ENCODE measurements at places on chromosomes 1 and 21. TPM values are rescaled to one million over a fixed set of nuclear protein-coding genes. Genes with fewer than 3 reads are reported as not detected.

The ACKR1 gene
- 194 TPM for total RNA-seq

The LDLRAD1 gene
- not detected for total RNA-seq

The SPRR3 gene
- total RNA-seq, result not detected

The AMY1A gene
- total RNA-seq, result 0.76 TPM

The MAGI3 gene
- 37.5 TPM for total RNA-seq

The BCAS2 gene
- 42.0 TPM for total RNA-seq

The GPR157 gene
- total RNA-seq, result 3.0 TPM

The VSIG8 gene
- total RNA-seq, result not detected

The TRNP1 gene
- total RNA-seq, result 3.6 TPM

The HES2 gene
- 0.21 TPM for total RNA-seq

The PEAR1 gene
- total RNA-seq, result 14.3 TPM

The LRRC53 gene
- total RNA-seq, result not detected

The HPDL gene
- total RNA-seq, result not detected

DNA sequence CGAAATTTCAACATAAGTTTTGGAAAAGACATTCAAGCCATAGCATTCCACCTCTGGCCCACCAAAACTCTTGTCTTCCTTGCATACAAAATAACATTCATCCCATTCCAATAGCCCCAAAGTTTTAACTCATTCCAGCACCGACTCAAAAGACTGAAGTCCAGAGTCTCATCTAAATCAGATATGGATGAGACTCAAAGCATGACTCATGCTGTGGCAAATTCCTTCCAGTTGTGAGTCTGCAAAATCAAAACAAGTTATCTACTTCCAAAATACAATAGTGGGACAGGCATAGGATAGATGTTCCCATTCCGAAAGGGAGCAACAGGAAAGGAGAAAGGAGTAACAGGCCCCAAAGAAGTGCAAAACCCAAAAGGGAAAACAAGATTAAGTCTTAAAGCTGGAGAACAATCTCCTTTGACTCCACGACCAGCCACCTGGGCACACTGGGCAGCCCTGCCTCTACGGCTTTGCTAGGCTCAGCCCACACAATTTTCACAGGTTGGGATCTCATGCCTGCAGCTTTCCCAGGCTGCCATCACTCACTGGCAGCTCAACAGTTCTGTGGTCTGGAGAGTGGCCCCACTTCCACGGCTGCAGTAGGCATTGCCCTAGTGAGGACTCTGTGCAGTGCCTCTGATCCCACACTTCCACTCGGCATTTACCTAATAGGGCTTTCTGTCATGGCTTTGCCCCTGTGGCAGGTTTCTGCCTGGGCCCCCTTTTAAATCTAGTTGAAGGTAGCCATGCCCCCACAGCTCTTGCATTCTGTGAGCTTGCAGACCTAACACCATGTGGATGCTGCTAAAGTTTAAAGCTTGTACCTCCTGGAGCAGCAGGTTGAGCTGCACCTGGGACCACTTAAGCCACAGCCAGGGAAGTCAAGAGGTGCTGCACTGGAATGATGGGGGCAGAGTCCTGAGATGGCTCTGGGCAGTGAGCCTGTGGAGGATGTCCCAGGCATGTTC lies 51.0 kb downstream of the RUNX3 start:
- DNase-seq, result no peak

DNA sequence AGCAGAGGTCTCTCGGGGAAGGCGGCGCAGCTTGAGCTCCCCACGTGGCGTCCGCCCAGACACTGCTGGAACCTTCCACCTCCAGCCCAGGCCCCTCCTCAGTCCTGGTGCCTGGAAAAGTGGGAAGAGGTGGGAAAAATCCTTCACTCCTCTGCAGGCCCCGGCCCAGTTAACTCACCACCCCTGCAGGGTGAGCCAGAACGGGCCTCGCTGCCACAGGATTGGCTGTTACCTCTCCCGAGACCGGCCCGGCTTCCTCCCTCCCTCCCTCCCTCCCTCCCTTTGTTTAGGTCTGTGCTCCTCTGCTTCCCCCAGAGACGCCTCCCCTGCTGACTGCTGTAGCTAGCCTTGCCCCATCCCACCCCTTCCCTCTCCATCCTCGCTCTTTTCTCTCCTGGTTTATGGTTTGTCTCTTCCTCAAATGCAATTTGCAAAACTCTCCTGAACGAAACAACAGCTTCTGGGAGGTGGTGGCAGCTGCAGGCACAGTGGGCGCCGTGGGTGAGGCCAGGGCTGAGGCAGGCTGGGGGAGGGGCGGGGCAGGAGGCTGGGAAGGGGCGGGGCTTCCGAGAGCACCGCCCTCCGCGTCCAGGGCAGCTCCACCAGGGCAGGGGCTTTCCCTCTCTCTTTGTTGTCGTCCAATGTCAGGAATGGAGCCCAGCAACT lies 6.5 kb downstream of the CAPN9 start:
- no peak for DNase-seq

DNA sequence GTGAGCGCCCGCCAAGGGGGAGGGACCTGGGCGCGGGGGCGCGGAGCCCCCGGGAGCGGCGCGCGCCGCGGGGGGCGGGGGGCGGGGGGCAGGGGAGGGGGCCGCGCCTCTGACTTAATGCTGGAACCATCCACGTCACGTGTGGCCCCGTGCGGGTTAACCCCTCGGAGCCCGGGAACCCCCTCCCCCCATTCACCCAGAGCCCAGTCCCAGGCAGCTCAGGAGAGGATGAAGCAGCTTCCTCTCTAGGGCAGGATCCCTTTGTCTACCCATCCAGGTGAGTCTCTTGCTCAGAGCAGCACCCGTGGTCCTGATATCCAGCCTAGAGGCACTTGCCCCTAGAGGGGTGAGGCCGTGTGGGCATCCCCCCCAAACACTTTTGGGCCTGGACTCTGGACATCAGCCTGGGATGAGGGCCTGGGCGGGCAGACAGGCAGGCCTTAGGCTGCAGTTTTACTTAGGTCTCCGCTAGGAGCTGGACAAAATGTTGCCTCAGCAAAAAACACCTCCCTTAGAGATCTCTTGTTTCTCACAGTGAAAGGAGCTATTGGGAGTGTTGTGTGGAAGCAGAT lies at the start of gene ALX3:
Gene ALX3 (minus strand): TSS at position 2 of the 572 bp plus-strand sequence. CDS start 60 bp downstream, outside the sequence.
- no peak for DNase-seq

GRCh38 chr1:168179438-168180147 lies 831 bp downstream of the TIPRL start:
- DNase-seq, result no peak

DNA sequence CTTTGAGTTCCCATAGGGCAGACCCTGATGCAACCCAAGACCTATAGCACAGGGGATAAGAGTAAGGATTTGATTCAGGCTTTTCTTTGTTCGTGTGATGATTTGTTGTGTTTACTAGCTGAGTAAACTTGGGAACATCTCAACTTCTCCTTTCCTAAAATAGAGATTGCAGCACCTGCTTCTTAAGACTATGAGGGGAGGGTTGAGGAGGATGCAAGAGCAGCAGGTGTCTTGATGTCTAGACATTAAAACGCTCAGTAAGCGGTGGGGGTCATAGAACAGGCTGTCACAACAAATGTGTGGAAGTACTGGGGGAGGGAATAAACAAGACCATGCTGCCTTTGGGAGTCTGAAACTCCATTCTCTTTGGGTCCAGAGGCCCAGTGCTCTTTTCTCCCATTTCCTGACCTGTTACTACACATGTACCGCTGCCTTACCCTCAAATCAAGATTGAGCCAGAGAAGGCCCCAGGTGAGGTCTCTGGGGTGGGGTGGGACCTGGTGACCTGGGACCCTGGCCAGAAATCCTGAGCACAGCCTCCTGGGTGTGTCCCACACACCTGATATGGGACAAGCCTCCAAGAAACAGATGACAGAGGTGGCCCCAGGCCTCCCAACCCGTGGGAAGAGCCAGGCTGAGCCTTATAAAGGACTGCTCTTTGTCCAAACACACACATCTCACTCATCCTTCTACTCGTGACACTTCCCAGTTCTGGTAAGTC lies at the start of gene S100A7A:
Gene S100A7A (plus strand): TSS at position 671 of the 721 bp plus-strand sequence. CDS start 1,563 bp downstream, outside the sequence.
- DNase-seq, result no peak

- no peak for DNase-seq
Observed at GRCh38 chr21:35895598-35895997, 164.7 kb downstream of the SETD4 start.

GRCh38 chr1:151514366-151514765 lies 3.2 kb downstream of the CGN start:
- no peak for DNase-seq

- no peak for DNase-seq
Observed at GRCh38 chr1:176692431-176692830, 229.5 kb downstream of the PAPPA2 start.

GRCh38 chr1:180366371-180367068 lies 135.9 kb downstream of the ACBD6 start:
- no peak for DNase-seq

GRCh38 chr1:51945591-51945990 lies 44.9 kb downstream of the RAB3B start:
- no peak for DNase-seq

DNA sequence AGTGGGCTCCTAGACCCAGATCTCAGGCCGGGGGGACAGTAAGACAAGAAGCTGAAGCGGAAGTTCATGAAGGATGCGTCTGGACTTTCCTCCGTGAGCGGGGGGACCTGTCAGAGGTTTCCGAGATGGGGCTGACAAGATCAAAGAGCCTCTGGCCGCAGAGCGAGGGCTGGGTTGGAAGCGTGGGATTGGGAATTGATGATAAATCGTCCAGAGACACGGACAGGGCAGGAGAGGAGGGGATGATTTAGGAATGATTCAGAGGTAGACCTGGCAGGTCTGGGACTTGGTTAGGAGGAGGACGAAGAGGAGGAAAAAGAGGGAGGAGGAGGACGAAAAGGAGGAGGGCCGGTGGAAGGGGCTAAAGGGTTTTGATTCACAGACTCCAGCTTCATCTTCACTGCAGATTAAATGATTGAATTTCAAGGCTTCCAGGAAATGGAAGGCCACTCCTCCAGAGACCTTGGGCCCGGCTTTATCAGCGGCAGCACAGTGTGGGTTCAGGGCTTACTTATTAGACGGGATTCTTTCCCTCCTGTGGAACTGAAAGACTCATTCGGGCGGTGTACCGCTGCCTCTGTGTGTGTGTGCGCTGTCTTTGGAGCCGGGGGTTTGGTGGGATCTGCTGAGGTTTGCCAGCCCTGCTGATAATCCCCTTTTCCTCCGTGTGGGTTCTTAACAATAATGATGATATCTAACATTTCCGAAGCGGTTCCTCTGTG lies 85.7 kb upstream of the SLC45A1 start:
- peak; percentile 43 for DNase-seq

- no peak for DNase-seq
Observed at GRCh38 chr1:239723776-239724367, 337.5 kb downstream of the CHRM3 start.

DNA sequence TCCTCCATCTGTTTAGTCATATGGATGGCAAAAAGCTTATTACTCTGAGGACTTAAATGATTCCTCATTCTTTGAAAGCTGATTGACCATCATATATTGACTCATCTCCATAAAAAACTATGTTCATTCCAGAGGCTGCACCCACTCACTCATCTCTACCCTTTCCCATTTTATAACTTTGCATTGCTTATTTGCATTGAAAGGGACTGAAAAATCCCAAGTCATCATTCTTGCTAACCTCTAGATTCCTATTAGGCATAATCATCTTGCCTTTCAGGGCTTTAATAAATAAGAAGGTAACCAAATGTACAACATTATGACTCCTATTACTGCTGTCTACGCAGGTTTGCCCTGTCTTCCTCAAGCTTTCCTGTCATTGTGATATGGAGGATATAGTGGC lies 1180.3 kb upstream of the B3GALT2 start:
- no peak for DNase-seq

GRCh38 chr1:43776043-43776761 lies 68.9 kb downstream of the ST3GAL3 start:
- no peak for DNase-seq

DNA sequence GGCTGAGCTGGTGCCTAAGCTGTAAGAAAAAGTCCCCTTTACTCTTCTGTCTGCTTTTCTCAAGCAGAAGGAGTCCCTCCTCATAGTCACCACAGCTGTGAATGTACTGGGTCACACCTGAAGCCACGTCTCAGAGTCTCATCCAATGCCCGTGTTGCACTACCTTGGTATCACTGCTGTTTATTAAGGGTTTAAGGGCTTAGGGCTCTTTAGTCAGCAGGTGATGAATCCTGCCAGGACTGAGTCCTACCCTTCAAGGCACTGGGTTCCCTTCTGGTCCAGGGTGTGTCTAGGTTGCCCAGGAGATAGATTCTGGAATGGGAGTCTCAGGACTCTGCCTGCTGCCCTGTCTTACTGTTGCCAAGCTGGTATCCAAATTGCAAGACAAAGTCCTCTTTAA lies 33.4 kb upstream of the ROR1 start:
- DNase-seq, result no peak

DNA sequence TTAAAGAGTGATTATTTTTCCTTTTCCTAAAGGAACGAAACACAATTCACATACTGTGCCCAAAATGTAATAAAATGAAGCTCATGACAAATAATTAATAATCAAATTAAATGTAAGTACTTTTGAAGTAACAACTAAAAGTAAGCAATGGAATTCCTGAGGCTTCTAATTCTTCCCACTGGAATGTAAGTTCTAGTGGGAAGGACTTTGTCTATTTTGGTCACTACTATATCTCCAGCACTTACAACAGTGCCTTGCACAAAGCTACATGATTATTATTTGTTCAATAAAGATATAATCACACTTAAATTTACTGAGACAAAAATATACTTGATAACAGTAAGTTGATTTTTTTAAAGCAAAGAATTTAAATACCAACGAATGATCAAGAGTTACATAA lies 128.8 kb downstream of the COQ8A start:
- DNase-seq, result no peak

DNA sequence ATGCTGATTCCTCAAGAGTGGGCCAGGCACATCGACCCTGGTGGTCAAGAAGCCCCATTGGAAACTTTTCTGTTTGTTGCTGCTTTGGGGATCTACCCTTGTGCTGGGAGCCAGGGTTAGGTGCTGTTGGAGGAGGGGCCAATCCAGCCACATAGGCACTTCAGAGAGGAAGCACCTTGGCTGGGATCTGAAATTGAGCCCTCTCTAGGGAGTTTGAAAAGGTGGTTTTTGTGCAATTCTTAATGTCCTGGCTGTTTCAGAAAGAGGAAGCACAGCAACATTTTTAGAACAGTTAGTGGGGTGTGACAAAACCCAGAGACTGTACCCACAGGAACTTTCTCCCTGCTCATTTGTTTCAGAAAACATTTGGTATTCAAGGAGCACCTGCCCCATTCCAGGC lies 17.2 kb upstream of the BEND5 start:
- no peak for DNase-seq

- no peak for DNase-seq
Observed at GRCh38 chr1:22210176-22210575, 67.3 kb upstream of the WNT4 start.
